ENCODE measurements at places on chromosomes 3 and 15.

DNA sequence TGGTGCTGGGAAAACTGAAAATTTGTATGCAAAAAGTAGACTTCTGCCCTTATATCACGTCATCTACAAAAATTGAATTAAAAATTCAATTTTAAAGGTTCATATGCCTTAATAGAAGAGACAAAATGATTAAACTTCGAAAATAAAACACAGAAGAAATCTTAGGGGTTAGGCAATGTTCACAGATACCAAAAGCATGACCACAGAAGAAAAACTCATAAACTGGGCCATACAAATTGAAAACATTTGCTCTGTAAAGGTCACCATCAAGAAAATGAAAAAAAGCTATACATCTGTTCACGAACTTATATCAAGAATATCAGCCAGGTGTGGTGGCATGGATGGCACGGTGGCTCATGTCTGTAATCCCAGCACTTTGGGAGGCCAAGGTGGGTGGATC is 245.1 kb downstream of the PCCB start:
- no peak for DNase-seq

- no peak for DNase-seq
Measured at GRCh38 chr3:25143356-25144025, 284.6 kb upstream of the RARB start.

- no peak for DNase-seq
Measured at GRCh38 chr3:65595222-65596028, 443.3 kb downstream of the MAGI1 start.

DNA sequence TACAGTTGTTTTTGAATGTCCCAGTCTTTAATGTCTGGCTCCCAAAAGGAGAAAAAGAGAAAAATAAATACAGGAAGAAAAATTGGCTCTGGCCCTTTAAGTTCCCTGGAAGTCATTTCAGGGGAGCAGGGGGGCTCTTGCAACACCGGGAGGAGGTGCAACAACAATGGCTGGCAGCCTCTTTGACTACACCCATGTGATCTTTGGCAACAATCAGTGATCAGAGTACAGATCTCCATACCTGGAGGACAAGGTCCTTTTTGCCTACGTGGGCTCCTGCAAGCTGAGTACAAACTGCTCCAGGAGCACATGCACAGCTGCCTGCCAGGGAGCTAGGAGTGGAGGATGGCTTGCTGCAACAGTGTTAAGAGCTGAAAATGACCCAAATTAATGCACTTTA is 63.9 kb downstream of the GLCE start:
- DNase-seq, result no peak

GRCh38 chr15:47568030-47568429 is 149.3 kb upstream of the SEMA6D start:
- DNase-seq, result no peak

DNA sequence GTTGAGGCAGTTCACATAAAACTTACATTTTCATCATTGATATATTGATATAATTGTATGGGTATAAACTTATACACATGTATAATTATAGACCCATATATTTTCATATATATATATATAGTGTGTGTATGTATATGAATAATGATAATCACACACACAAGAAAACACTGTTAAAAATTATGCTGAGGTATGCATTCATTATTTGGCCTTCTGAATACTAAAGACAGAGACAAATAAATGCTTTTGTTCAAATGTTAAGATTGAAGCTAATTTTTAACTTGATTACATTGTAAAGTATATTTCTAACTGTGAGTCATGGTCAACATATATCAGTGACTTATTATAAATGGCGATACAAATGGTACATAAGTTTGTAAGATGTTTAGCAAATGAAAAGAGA is 888.8 kb downstream of the OTOL1 start:
- no peak for DNase-seq

- no peak for DNase-seq
Measured at GRCh38 chr3:29291260-29291981, 10.6 kb downstream of the RBMS3 start.

DNA sequence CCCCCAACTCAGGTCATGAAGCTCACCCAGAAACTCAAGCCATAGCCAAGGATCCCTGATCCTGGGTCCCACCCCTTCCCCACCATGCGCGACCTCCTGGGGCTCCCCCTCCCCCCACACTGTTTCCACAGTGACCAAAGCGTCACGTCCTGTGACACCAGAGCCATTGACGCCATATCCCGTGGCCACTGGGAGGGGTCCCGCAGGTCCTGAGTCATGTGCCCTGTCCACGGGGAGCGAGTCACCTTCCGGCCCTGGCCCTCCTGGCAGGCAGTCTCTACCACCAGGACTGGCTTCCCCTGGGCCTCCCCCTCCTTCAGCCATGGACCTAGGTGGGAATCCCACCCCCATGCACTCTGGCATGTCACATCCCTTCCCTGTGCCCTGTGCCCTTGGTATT is 15.6 kb downstream of the SEMA3F start:
- DNase-seq, result no peak

DNA sequence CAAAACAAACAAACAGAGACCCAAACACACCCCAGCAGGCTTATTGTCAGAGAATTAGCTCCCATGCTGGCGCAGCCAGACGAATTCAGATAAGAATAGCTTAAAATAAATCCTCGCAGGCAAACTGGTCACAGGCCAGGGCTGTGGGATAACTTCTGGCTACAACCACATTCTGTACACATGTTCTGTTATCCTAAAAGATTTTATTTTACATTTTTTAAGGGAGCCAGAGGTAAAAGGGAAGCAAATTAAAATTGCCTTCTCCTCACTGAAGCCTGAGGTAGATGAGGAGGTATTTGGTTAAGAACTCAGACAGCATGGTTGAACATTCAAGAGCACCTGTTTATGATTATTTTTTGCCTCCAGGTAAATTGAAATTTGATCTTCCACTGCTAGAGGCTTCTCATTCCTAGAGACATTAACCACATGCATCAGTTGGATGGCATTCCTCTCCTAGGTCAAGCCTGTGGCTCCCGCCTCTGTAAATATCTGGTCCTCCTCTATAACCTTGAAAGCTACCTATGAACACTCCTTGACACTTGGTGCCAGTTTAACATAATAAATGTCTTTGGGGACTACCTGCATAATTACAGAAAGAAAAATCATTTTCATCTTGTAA is 190.3 kb downstream of the SATB1 start:
- no peak for DNase-seq

DNA sequence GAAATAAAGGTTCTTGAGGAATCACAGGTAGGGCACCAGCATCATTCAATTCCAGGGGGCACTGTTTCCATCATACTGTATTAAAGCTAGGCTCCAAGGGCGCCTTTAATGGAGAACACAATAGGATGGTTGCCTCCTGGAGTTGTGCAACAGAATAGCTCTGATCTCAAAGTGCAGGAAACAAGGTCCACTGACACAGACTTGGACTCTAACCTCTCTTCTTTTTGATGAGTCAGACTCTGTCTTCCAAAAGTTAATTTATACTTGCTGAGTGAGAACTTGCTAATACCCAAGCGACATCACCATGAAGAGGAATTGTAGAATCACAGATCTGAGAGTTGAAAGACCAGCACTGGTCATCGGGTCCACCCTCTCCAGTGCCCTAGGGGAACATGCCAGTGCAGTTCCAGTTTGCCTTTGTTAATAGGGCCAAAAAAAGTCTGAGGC is 94.4 kb upstream of the PHLDB2 start:
- DNase-seq, result no peak

DNA sequence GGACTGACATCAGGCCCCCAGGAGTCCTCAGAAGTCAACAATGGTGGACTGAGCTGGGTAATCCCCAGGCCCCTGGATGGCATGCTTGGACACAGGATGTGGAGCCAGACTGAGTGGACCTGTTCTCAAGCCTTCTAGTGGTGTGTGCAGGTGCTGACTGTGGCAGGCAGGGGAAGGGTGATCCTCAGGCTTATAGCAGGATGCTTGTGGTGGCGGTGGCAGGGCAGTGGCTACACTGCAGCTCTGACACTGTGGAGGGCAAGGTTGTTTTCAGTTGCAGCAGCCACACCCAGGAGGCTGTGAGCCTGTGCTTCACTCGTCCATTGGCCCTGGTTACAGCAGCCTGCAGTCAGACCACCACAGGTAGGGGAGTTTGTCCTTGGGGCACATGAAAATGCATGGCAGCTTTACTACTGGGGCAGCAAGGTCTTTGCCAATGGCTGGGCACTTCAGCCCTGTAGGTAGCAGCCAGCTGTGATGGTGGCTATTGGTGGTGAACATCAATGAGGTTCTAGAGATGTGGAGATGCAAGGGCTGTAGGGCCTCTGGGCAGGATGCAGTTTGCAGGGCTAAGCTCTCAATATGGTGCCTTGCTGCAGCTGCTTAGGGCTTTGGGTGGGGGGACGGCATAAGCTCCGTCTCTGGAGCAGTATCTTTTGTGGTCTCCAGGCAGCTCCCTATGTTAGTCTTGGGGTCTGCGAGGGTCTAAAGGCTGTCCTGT is 17.5 kb upstream of the MYO5A start:
- DNase-seq, result no peak
